ENCODE measurements at places on chromosomes 6 and 20. TPM values are rescaled to one million over a fixed set of nuclear protein-coding genes. Genes with fewer than 3 reads are reported as not detected.

DNA sequence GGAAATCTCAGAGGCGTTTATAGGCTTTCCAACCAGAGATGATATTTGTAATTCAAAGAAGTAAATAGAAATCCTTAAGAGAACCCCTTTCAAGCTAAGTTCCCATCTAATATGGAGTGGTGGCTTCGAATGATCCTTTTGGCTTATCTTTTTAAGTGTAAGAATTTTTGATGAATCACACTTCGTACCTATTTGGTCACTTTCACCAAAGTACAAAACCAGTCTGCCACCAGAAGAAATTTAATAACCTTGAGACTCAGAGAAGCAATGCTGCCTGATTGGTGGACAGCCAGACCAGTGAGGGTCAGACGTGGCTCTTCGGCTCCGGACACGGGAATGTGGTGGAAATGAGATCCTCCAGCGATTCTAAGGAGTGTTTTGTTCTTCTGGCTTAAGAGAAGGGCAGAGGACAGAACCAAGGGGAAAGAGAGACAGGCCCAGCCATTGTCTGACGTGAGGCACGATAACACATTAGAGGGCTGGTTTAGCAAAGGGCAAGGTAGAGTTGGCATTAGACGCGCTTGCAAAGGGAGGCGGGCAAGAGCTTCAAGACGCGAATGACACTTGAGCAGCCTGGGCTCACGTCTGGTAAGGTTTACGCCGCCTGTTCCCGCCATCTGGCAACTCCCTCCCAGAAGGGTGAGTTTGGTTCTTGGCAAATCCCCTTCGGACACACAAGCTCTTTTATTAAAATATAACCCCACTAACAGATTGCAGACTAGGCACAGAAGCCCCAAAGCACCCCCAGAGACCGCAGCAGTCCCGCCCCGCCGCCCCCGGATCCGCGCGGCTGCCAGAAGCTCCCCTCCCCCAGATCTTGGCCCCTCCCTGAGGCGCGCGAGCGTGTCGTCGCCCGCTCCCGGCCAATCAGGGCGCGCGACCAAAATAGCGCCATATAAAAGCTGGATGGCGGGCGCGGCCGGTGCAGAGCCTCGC is 50.0 kb upstream of the EZR start:
- DNase-seq = peak; percentile 88

- no peak for DNase-seq
Observed at GRCh38 chr6:882084-882598, 189.2 kb upstream of the EXOC2 start.

GRCh38 chr6:15420959-15421438 is 175.1 kb downstream of the JARID2 start:
- DNase-seq = no peak

- DNase-seq = no peak
Observed at GRCh38 chr6:98037571-98037970, 754.6 kb upstream of the MMS22L start.

DNA sequence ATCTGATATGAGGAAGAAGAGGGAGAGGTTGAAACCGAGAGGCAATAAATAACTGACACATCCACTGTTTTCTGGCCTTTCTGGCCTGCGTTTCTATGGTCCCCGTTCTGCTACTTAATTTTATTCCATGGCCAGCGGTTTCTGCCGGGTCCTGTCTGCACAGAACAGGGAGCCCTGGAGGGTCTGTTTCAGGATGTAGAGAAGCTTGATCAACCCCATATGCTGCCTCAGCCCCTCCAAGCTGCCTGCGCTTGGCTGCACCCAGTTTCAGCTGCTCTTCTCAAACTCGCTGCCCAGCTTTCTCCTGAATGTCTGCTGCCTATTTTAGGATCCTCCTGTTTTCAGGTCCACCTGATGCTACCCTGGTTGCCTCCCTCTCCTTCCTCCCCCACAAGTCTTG is 18.5 kb upstream of the PACSIN1 start:
- no peak for DNase-seq

- DNase-seq = no peak
Observed at GRCh38 chr6:150175586-150176151, 32.8 kb downstream of the PPP1R14C start.

The TCF21 gene
- 0.07 TPM for total RNA-seq

- no peak for DNase-seq
Observed at GRCh38 chr20:47740862-47741184, 44.5 kb downstream of the SULF2 start.

DNA sequence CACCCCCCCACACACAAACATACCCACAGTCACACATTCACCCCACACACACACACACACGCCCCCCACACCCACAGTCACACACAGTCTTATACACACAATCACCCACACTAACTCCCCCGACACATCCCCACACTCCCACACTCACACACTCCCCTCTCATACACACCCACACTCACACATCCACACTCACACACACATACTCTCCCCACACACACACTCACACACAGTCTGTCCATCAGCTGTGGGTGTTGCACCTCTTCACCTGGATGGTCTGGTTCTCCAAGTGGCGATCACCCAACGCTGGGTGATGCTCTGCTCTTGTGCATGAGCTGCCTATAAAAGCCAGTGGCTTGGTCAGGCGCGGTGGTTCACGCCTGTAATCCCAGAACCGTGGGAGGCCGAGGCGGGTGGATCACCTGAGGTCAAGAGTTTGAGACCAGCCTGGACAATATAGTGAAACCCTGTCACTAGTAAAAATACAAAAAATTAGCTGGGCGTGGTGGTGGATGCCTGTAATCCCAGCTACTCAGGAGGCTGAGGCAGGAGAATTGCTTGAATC is 158.9 kb downstream of the SMOC2 start:
- DNase-seq = no peak

GRCh38 chr6:21348504-21349195 is 244.9 kb upstream of the SOX4 start:
- DNase-seq = peak; percentile 96

DNA sequence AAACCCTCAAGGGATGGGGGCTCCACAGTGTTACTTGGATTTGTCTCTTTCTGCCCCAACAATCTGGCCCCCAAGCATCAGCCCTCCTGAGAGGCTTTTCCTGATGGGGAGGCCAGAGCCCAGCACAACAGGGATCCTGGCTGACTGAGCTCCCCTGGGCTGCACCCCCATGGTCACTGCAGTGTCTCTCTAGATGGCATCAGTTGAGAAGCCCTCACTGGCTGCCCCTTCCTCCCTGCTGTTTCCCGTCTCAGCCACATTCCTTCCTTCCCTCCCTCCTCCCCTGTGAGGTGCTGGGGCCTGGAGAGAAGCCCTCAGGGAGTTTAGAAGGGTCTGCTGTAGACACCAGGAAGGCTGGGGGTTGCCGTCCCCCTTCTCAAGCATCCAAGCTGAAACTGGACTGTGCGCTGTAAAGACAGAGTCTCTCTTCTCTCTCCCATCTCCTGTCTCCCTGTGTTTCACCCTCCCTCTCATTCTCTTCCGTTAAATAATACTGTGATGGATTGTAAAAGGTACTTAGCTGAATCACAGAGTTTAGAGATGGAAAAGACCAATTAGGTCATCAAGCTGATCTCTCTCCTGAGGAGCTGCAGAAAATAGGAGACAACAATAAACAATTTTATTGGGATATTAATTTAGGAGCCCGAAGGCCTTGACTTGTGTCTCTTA is 29.7 kb downstream of the SAYSD1 start:
- no peak for DNase-seq

DNA sequence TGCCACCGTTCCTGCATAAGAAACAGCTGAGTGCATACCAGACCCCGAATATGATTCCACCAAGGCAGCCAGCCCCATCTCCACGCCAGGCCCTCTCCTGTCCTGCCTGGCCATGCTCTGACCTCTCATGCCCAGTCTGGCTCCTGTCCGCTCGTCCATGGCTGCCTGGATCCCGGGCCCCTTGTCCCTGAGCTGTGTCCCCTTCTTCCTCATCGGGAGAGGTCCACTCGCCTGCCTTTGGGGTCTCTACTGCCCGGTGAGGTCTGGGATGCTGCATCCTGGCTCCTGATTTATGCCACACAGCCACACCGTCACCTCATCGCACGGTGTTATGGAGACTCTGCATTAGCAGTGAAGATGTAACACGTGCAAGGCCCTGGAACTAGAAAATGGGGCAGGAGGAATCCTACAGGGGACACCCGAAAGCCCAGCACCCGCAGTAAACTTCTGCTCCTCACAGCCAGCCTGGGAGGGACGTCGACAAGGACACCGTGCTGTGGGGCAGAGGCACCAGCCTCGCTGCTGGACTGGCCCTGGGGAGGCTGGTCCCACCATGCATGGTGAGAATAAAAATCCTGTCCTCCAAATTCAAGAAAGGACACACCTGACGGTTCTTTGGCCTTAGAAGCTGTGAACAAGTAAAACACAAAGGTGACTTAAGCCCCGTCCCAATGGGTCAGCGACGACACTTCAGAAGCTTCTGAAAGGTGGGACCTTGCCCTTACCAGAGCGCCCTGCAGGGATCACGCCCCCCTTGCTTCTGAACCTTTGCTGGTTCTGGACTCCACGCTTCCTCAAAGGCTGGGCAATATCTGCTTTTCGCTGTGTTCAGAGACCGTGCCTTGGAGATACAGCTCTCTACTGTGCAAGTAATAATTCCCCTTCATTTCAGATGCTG is 103.0 kb downstream of the DLL1 start:
- no peak for DNase-seq

The BPIFB2 gene
- total RNA-seq = not detected

DNA sequence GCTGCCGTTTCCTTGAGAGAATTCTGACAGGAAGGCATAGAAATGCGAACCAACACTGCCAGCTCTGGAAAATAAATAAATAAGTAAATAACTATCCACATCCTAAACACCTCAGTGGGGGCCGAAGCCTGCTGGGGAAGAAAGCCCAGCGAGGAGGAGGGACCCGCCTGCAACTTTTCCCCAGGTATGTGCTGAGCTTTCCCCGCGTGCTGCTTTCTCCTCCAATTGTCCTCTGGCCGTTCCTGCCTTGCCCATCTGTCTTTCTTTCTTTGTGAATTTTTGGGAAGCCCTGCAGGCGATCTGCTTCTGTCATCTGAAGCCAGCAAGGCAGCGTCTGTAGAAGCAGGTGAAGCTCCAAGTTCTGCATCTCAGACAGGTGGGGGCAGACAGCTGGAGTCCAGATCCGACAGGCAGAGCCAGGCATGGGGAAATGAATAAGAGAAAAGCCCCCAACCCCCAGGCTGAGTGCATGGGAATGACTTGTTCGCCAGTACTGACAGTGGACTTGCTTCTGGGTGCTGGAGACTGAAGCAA is 49.2 kb upstream of the IL17A start:
- no peak for DNase-seq

GRCh38 chr6:158060455-158061360 is 79.0 kb downstream of the SYNJ2 start:
- peak; percentile 99 for DNase-seq

The COL10A1 gene
- 0.10 TPM for total RNA-seq

DNA sequence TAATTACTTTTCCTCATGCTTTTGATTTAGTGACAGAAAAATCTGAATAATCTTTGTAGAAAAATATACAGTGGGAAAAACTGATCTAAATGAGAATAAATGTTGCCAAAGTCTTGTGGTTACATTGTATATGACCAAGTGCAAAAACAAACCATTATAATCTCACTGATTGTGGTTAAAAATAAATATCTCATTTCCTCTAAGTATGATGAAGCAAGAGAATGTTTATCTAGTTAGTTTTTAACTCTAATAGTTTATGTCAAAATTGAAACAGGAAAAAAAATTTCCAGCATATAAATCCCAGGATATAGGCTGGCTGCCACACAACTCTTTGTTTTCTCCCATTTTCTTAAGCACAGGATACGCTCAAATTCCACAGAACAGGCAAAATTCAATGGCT is 392.7 kb upstream of the ID4 start:
- DNase-seq = peak; percentile 62

DNA sequence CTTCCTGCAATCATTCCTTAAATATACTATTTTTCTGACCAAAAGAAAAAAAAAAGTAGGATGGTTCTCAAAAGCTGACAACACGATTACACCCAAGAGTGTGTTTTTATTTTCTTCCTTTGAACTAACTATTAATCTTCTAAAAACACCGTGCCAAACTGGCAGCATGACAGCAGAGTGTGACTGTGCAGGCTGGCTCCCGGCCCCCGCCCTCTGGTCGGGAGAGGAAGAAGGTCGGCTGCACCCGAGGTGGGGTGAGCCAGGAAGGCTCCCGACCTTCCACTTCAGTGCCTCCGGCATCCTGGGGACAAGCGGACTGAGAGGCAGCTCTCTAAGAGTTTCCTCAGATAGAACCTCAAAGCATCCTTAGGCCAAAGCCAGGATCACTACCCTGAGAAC is 29.2 kb downstream of the SLC22A23 start:
- DNase-seq = peak; percentile 70

- DNase-seq = peak; percentile 48
Observed at GRCh38 chr6:109082188-109082577, 12.5 kb downstream of the SESN1 start.

The SCRT2 gene
- total RNA-seq = not detected

The BPIFB1 gene
- not detected for total RNA-seq

Measured in M059J (cell line).